Stimulated activated CD8-positive, alpha-beta memory T cell treated with anti-CD3 and anti-CD28 coated beads, Interleukin-2, amount 100 ng/mL, for 1 hour (primary cell): ENCODE measurements at places on chromosomes 3 and 15.

GRCh38 chr3:113291572-113291971 lies 80.2 kb downstream of the BOC start:
- no peak for DNase-seq

GRCh38 chr3:175606650-175607318 lies 747.6 kb downstream of the NAALADL2 start:
- DNase-seq: no peak

GRCh38 chr3:188262913-188263683 lies 109.1 kb downstream of the LPP start:
- DNase-seq: no peak

- no peak for DNase-seq
Observed at GRCh38 chr3:60417576-60417975, 833.7 kb downstream of the FHIT start.

- DNase-seq: no peak
Observed at GRCh38 chr3:104755791-104756190, 610.9 kb upstream of the ALCAM start.

DNA sequence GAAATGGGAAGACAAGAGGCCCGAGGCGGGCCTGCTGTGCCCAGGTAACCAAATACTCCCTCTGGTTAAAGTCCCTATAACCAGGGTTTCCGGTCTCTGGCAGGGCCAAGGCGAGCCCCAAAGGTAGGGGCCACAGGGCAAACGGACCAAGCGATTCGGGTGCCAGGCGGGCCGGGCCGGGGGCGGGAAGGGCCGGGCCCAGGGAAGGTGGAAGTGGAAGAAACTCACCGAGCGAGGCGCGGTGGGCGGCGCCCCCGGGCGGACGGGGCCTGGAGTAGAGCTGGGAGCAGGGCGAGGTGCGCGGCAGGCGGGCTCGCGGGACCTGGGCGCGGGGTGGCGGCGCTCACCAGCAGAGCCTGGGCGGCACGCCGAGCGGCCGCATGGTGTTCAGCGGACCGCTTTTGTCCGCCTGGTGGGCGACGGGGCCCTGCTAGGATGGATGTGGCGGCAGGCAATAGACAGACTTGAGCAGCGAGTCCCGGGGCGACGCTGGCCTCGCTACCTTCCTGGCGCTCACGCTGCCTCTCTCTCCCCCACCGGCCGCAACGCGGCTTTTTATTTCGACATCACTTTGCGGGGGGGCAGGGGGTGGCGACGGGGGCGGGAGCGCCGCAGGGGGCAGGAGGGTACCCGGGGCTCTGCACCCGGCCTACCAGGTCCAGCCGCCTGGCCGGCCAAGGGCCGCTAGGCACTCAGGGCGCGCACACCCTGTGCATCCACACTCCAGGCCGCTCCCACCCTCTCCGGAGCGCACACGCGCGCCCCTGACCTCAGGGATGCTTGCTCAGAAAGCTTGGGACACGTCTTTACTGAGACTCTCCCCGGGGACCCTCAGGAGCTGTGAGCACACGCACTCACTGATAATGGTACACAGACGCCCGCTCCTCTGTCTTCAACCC lies at the start of gene GATA2:
TSS of gene GATA2 (minus strand) at position 531 of the 899 bp plus-strand sequence. CDS start 6,170 bp downstream, outside the sequence.
- no peak for DNase-seq

DNA sequence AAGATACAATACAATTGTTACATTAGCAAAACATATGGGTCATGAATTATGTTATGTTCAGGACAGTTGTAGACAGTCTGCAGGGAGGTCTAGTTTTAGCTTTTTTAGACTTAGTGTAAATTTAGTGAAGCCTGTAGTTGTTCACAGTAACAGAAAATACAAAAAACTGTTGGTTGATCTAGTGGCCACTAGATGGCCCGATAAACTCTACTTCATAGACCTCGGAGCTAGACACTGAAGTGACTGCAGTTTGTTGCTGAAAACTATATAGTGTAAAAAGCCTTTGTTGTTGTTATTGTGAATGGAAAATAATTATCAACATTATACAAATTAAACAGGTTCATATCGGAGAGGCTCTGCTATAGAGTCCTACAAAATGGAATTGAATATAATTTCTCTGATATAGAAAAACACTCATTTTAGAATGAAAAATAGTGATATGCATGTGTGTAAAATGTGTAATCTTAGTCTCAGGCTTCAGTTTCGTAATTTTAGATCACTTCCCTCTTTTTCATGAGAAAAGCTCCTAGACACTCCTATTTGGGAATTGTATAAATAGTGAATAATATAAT lies 18.3 kb downstream of the MAGEL2 start:
- DNase-seq: no peak

DNA sequence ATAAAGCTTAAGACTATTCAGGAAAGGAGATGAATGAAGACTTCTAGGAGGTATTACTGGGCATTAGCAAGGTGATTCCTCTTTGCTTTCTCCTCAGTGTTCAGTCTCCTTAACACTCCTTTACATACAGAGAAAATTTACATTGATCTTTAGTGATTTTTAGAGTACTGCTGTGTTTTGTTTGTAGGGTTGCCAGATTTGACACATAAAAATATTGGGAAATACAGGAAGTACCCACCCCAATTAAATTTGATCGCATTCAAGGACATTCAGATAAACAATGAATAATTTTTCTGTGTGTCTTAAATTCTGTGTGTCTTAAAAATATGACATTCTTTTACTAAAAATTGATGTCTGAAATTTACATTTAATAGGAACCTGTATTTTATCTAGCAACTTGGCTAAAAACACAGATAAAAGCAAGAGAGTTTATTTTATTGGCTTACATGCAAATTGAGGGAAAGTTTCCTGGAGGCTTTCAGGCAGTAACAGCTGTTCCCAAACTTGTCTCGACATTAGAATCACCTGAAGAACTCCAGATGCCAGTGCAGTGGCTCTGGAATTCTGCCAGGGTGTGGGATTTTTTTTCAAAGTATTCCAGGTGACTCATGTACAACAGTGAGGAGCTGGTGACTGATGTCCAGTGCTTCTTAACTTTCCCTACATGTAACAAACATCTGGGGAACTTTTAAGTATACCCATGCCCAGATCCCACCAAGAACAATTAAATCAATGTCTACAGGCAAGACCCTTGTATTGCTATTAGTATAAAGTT lies 23.4 kb upstream of the PLOD2 start:
- DNase-seq: no peak

- DNase-seq: no peak
Observed at GRCh38 chr3:74054566-74054965, 429.8 kb upstream of the PDZRN3 start.

GRCh38 chr15:61748529-61748928 lies 311.7 kb downstream of the VPS13C start:
- no peak for DNase-seq

DNA sequence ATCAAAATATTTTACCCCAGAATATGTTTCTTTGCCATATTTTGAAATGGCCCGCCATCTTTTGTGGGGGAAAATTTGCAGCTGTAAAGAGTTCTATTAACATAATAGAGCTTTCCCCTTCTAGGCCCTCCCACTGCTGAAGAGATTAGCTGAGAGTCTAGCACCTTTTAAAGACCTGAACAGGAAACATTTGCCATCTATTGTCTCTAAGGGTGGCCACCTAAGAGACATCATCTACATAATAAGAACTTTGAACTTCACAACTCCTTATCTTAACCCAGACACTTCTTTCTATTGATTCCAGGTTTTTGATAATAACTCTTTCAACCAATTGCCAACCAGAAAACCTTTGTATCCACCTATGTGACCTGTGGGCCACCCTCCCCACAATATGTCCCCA lies 54.7 kb upstream of the TRPM1 start:
- DNase-seq: no peak

- no peak for DNase-seq
Observed at GRCh38 chr3:59386165-59386564, 336.3 kb upstream of the CFAP20DC start.

DNA sequence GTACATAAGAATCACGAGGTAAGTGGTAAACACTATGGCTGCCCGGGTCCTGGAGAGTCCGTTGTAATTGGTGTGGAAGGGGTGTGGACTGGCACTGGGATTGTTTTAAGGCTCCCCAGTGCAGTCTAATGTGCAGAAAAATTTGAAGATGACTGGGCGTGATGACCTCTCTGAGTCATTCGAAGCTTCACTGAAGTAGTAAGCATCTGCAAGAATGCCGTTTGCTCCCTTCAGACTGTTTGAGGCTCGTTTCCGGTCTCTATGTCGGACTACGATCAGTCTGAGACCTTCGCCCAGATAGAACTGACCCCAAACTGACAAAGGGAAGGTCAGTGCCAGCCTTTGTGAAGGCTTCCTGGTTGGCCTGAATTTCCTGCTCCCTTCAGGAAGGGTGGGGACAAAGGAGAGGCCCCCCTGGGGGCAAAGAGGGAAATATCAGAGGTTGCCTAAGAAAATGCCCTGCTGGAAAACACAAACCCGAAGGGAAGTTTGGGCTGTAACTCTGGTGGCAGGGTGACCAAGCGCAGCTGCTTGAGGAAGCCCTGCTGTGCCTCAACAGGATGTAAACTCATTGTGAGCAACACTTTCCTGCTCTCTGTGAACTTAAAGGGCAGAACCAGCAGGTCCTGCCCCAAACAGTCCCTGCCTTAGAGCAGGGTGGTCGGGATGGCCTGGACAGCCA lies 34.6 kb downstream of the BTD start:
- DNase-seq: no peak

- DNase-seq: no peak
Observed at GRCh38 chr3:61674596-61674995, 113.2 kb downstream of the PTPRG start.

GRCh38 chr15:52800828-52801747 lies 11.0 kb upstream of the ONECUT1 start:
- no peak for DNase-seq

DNA sequence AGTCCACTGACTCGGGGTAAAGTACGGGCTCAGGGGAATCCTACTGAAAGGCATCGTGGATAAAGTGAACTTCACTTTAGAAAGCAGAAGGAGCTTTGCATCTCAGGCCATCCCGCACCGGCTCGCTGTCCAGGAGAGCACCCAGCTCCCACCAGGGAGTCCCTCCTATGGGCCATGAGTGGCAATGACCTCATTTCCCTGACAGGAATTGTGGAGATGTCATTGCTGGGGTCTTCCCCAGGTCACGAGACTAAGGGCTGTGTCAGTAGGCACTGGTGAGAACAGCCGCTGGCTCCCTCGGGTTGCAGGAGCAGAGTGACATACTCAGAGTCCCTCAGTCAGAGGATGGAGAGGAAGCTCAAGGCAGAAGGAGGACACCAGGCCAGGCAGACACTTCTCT lies 97.3 kb downstream of the XXYLT1 start:
- DNase-seq: no peak

DNA sequence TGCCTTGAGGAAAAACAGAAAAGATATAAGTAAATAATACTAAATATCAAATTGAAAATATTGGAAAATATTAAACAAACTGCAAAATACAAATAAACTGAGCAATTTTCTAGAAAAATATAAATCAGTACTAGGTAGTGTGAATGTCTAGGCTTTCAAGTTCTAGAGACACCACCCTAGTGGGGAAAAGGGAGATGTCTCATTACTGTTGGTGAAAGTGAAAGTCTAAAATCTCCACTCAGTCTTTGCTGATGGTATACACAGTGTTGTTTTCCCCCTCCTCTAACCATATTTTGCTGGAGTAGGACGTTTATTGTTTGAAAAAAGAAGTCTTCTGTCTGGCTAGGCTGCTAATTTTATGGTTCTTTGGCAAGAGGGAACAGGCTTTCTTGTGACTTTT lies 1368.9 kb downstream of the OTOL1 start:
- DNase-seq: no peak

GRCh38 chr3:21934591-21934990 lies 183.6 kb upstream of the ZNF385D start:
- no peak for DNase-seq

DNA sequence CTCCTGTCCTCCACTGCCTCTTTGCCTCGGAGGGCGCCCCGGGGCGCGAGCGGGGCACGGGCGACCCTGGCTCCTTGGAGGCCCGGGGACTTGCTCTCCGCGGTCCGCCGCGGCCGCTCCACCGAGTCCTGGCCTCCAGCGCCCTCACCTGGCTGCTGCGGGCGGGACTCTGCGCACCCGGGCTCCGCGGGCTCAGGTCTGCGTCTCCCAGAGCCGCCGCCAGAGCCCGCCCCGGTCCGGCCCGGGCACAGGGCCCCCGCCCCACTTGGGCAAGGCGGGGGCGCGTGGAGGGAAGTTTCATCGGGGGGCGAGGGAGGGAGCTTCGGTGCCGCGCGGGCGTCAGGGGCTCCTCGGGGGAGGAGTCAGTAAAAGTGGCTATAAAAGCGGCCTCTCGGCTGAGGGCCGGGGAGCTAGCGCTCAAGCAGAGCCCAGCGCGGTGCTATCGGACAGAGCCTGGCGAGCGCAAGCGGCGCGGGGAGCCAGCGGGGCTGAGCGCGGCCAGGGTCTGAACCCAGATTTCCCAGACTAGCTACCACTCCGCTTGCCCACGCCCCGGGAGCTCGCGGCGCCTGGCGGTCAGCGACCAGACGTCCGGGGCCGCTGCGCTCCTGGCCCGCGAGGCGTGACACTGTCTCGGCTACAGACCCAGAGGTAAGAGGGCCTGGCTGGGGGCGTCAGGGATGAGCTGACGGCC lies at the start of gene CEMIP:
TSS of gene CEMIP (plus strand) at position 407 of the 694 bp plus-strand sequence. CDS start 94,510 bp downstream, outside the sequence.
- no peak for DNase-seq

- DNase-seq: no peak
Observed at GRCh38 chr15:95259965-95260364, 1028.6 kb downstream of the MCTP2 start.

GRCh38 chr3:50494126-50494525 lies 9.3 kb downstream of the CACNA2D2 start:
- DNase-seq: no peak

GRCh38 chr15:66085128-66085527 lies 168.4 kb downstream of the MEGF11 start:
- DNase-seq: no peak

DNA sequence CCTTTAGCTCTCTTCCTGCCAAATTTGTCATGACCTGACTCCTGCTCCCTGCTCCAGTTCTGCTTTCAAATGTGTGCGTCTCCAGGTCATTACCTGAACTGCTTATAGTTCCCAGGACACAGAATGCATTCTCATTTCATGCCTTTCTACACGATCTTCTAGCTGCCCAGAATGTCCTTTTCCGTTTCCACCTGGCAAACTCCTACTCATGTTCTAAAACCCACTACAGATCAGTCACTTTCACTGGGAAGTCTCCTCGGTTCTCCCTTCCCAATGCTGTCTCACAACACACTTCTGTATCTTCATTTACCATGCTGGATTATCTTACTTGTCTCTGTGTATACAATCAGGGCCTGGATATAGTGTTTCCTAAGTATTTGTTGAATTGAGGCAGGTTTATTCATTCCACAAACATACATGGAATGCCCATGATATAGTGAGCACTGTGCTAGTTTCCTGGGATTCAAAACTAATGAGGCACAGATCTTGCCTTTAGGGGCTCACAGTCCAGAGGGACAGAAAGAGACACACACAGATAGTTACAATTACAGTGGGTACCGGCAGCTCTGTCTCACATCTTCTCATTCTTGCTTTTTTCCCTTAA lies 1.6 kb upstream of the NOX5 start:
- DNase-seq: no peak

DNA sequence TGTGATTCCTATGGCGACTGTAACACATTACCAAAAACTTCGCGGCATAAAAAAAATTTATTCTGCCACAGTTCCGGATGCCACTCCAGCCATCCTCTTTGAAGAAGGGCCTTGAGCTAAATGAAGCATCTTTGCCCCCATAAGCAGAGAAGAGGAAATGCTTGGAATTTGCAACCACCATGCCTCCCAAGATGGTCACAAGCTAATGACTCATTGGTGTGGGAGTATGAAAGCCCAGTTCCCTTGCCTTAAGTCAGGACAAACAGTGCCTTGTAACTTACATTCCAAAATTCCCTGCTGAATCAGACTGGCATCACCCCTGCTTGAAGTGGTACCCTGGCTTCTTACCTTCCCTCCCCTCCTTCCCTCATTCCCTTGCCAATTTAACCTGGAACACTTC lies 1077.4 kb downstream of the EPHA3 start:
- no peak for DNase-seq

GRCh38 chr3:41249318-41249717 lies 50.0 kb downstream of the CTNNB1 start:
- DNase-seq: no peak
